ENCODE measurements at places on chromosomes 5 and 9.
A peak's percentile ranks its signal among the peaks of the same experiment; 100 is the strongest.

GRCh38 chr5:158273035-158273434 is 414.1 kb upstream of the CLINT1 start:
- no peak for DNase-seq

DNA sequence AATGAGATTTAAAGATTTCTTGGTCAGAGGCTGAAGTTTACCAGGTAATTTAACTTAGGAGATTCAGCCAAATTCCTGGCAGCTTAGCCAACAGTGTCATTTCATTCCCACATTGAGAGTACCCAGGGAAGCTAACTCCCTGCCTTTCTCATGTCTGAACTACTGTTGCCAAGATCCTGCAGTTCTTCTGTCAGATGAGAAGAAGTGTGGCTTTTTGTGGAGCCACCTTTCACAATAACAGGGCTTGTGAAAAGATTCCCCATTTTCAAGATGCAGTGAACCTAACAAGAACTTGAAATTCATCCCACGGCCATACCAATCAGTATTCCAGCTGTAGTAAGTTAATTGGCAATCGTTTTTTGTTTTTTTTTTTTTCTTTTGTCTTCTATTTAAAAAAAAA is 176.4 kb downstream of the XRCC4 start:
- DNase-seq: no peak

DNA sequence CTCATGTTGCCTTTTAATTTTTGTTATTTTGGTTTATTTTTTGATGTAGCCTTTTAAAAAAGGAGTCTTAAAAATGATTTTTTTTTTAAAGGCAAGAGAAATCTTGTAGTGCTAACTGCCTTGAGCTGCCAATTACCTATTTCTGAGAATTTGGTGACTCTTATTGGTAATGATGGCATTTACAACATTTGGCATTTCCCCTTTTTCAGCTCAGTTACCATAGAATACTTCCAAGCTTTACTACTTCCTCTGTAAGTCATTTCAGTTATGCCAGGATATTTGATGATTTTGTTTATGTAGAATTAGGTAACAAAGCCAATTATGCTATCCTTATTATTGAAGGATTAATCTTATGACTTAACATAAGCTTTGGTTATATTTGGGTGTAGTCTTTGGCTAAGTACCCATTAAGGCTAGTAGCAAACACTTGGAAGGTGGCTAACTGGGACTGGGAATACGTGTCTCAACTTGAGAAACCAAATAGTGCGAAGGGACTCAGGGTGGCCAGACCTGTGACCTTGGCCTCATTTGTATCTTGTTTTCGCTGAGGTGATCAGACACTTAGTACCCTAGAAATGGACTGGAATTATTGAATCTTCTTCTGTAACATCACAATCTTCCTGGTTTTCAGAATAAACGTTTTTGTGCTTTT is 27.7 kb downstream of the CDC37L1 start:
- DNase-seq: no peak

DNA sequence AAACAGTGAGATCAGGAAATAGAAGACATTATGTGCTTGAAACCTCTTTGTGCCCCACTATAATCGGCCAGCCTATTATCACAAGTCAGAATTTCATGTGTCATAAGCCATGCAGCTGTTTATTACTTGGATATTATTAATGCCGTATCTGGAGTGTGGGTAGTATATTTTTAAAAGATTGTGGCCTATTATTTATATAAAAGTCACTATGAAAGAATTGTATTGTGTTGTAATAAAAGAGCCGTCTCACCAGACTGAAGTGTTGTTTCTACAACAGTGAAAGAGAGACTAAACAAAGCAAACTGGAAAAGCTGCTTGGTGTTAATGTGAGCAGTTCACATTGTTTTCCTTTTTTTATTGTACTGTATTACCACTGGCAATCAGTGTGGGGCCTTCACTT is 449.1 kb downstream of the PSAT1 start:
- DNase-seq: no peak

- no peak for DNase-seq
These were observed 183.5 kb upstream of the NFIB start for GRCh38 chr9:14497476-14497875.

DNA sequence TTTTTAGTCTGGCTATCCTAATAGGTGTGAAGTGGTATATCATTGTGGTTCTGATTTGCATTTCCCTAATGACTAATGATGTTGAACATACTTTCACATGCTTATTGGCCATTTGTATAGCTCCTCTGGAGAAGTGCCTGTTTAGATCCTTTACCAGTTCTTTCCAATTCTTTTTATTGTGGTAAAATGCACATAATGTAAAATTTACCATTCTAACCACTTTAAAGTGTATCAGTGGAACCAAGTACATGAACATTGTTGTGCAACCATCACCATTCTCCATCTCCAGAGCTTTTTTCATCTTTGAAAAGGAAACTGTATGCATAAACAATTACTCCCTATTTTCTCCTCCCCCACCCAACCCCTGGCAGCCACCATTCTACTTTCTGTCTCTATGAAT is 95.4 kb downstream of the NRG2 start:
- DNase-seq: no peak

GRCh38 chr5:50302815-50303490 is 138.1 kb downstream of the EMB start:
- DNase-seq: no peak

DNA sequence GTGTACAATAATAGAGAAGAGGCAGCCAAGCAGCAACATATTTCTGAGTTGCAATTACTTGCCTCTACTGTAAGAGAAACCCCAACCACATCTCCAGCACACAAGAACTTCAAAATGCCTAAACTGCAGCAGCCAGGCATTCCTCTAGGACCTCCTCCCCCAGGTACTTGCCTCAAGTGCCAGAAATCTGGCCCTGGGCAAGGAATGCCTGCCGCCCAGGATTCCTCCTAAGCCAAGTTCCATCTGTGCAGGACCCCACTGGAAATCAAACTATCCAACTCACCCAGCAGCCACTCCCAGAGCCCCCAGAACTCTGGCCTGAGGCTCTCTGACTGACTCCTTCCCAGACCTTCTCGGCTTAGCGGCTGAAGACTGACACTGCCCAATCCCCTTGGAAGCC is 336.8 kb upstream of the RGMB start:
- DNase-seq: no peak

- DNase-seq: no peak
These were observed 8.7 kb upstream of the AHRR start for GRCh38 chr5:312845-313244.

DNA sequence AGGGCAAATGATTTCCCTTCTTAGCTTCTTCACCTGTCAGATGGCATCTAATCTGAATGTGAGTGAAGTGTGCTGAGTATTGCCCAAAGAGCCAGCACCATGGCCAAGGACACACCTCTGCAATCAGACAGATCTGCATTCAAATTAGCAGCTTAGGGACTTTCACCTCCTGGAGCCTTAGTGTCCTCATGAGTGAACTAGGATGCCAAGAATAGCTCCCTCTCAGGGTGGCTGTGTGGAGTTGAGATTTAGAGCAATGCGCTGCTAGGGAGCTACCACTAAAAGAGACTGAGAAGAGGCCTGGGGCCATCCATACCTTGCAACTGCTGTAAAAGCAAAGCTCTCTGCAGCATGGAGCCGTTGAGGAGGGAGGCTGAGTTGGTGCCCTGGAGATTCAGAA is 1.4 kb downstream of the CIZ1 start:
- DNase-seq: no peak

- no peak for DNase-seq
These were observed 63.8 kb upstream of the ZNF462 start for GRCh38 chr9:106799152-106799551.

DNA sequence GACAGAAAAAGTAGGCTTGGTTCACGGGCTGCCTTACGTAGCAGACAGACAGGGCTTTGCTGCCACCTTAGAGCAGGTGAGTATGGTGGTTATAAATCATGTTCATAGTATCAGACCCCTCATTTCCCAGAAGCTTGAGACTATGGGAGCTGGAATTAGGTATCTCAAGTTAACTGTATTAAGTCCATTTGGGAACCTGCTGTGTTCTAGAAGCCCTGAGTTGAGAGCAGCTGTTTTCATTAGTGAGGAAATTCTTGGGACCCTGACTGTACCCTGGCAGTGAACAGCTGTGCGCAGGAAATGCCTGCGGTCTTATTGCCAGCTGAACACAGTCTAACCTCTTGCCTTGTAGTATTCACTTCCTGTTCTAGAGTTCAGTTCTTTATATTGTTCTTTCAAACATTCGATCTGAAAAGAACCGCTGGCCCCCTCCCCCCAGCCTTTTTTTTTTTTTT is 29.8 kb downstream of the UGCG start:
- DNase-seq: peak; percentile 47

- no peak for DNase-seq
These were observed 28.4 kb upstream of the AOPEP start for GRCh38 chr9:94697972-94698581.

DNA sequence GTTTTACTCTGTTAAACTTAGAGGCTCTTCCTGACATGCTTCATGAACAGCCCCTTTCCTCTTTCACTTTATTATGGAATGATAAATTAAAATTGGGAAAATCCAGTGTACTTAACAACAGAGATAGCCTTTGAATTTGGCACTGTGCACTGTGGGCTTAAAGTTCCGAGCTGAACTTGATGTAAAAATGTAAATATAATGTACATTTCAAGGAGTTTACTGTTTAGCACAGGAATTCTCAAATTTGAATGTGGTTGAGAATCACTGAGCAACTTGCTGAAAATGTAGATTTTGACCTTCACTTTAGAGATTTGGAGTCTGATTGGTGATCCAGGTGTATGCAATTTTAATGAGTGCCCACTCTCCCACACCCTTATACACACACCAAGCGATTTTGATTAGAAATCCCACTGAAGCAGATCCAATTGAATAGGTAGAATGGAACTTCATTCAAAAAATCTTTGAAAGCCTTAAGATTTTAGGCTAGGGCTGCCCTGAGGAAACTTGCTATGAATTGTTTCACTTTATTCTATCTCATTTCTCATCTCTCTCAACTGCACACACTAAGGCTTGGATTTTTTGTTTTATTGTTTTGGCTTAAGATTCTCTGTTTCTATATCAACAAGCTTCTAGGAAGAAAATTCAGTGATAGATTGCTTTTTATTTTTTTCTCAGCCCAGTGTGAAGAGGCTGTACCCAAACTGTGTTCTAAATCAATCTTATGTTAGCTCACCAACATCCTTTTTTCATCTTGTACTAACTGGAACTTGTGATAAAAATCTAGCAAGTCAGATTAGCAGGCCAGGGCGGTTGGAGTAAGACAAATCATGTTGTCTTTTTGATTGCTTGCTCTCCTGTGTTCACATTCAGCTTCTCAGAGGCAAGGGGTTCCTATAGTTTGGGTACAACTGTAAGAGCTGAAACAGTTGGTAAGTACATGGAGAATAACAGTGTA is 22.9 kb downstream of the NUDT12 start:
- no peak for DNase-seq

GRCh38 chr5:109859537-109859936 is 169.8 kb downstream of the MAN2A1 start:
- no peak for DNase-seq

- DNase-seq: no peak
These were observed 225.3 kb downstream of the MCTP1 start for GRCh38 chr5:95059636-95060035.

DNA sequence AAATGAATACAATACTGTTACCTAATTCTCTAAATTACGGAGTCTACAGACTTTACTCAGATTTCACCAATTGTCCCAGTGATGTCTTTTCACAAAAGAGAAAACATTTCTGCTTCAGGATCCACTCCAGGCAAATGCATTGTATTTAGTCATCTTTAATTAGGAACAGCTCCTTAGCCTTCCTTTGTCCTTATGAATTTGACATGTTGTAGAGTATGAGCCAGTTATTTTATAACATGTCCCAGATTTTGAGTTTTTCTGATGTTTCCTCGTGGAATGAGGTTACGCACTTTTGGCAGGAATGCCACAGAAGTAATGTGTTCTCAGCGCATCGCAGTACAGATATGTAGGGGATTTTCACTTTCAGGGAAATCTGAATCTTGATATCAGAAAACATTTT is 10.5 kb downstream of the HABP4 start:
- no peak for DNase-seq

- no peak for DNase-seq
These were observed 4.8 kb downstream of the GLIPR2 start for GRCh38 chr9:36141288-36141687.

- peak; percentile 9 for DNase-seq
These were observed 40.3 kb upstream of the NAA35 start for GRCh38 chr9:85900504-85901201.

DNA sequence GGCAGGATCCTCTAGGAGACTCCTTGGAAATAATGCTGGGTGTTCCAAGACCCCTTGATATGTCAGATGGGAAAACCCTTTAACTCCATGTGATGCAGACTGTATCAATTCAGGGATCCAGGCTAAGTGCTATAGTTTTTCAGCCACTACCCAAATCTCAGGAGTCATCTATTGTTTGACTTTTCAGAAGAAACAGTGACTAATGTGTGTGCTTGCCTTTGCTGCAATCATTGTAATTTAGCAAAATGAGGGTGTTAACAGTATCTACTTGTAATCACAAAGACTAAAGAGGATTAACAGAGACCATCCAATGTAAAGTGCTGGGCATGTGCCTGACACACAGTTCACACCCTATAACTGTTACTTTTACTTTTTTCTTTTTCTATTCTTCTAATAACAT is 309.6 kb upstream of the RFX3 start:
- no peak for DNase-seq

DNA sequence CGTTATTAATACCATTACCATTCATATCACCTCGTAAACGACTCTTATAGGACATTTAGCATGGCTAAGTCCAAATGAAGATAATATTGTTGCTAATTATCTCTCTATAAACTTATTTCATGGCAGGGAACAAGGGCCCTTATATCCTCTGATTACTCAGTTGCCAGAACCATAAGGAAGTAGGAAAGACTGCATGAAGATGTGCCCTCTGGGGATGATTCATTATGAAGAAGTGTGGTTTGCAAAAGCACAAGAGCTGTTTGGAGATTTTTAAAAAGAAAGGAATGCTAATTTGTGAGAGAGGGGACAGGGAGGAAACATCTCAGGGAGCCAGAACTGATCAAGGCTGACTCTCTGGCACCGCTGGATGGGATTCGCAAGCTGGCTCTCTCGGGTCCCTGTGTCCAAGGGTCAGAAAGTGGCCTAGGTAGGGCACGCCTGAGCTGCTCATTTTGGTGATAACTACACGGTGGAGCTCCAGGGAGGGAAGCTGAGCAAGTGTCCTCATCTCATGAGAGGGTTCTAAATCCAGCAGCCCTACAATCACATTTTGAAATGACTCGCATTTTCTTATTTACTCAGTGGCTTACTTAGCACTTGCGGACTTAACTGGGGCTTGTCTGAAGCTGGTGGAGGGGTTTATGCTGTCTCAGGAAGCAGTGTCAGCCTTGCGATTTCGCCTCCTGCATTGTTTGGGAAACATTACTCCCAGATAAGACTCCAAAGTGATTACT is 136.8 kb downstream of the C5orf15 start:
- no peak for DNase-seq

Measured in stimulated activated CD8-positive, alpha-beta memory T cell treated with anti-CD3 and anti-CD28 coated beads, Interleukin-7, amount 100 ng/mL, for 4 hours (primary cell).